Stimulated activated CD4-positive, alpha-beta T cell treated with anti-CD3 and anti-CD28 coated beads, Interleukin-1b, Interleukin-23, amount 100 ng/mL, for 1 hour (primary cell): ENCODE measurements at places on chromosomes 3 and 15.

GRCh38 chr3:57098418-57099310 is 38.2 kb downstream of the SPATA12 start:
- no peak for DNase-seq

- no peak for DNase-seq
Measured at GRCh38 chr15:26095710-26096330, 232.7 kb upstream of the ATP10A start.

DNA sequence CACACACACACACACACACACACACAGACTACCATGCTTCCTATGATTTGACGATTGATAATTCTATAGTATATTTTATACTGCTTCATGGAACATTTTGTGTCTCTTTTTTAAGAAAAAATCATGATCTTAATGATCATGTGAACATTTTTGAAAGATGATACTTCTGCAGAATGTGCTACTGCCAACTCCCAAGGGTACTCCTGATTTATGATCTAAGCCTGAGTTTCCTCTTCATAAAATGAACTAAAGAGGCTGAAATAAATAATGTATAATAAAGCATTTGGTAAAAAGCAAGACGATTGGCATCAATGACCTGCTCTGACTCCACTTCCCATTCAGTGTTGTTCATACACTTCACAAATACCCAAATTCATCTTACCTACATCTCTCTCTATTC is 333.8 kb upstream of the RBMS3 start:
- DNase-seq, result no peak

DNA sequence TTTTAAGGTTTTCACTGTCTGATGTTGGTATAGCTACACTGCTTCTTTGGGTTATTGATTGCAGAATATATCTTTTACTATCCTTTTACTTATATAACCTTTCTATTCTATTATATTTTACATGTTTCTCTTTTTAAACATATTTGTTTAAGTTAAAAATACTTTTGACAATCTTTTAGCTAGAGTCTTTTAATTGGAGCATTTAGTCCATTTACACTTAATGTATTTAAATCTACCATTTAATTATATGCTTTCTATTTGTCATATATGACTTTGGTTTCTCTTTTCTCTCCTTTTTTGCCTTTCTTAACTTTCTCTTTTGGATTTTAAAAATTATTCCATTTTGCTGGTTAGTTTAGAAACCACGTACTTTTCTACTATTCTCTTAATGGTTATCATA is 53.7 kb upstream of the PRR23C start:
- DNase-seq, result no peak

- DNase-seq, result no peak
Measured at GRCh38 chr15:69677403-69677802, 224.8 kb downstream of the RPLP1 start.

DNA sequence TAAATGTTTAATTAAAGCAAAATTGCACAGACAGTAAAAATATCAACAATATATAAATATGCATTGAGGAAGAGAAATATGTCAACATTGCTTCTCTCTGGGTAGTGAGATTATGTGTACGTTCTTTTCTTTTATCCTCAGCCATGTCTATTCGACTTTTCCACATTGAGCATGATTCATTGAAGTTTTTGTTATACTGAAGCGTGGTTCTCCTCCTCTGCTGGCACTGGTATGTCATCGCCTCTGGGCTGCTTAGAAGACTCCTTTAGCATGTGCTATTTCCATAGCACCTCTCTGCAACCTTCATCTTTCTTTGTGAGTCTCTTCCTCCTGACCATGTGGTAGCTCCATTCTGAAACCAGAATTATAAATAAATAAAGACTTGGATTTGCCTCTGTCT is 65.8 kb upstream of the AKAP13 start:
- no peak for DNase-seq

- no peak for DNase-seq
Measured at GRCh38 chr15:70763950-70764730, 782 bp upstream of the UACA start.

- no peak for DNase-seq
Measured at GRCh38 chr15:66860844-66861243, 158.8 kb downstream of the SMAD6 start.

- DNase-seq, result no peak
Measured at GRCh38 chr3:184315871-184316661, 1.7 kb downstream of the EIF4G1 start.

DNA sequence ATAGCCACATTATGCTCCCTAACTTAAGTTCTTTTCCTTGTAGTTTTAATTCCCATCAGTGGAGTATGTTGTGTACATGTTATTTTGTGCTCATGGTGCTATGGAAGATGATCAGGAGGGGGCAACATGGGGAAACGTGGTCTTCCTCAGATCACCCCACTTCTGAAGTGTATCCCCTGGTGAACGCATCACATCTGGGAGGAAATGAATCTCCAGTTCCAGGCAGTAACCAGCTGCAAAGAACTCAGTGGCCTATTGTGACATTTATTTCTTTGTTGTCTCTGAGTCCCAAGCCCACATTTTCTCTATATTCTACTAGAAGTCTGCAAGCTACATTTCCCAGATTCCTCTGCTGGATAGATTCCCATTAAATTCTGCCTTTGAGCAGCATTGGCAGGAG is 217.0 kb downstream of the SATB1 start:
- no peak for DNase-seq

DNA sequence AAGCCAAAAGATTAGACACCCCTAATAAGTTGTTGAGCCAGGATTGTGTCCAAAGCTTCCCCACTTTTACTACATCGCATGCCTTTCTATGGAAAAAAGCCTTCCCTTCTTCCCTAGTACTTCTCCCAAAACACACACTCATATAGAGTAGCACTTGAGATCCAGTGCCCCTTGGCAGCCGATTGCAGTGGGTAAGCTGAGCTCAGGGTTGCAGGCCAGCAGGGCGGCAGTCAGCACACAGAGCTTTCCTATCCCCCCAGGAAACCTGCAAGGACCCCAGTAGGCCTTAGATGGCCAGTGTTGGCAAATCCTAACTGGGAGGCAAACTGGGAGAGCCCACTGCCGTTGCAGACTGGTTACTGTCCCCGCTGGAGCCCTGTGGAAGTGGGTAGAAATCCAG is 75.7 kb upstream of the C15orf39 start:
- DNase-seq, result no peak

DNA sequence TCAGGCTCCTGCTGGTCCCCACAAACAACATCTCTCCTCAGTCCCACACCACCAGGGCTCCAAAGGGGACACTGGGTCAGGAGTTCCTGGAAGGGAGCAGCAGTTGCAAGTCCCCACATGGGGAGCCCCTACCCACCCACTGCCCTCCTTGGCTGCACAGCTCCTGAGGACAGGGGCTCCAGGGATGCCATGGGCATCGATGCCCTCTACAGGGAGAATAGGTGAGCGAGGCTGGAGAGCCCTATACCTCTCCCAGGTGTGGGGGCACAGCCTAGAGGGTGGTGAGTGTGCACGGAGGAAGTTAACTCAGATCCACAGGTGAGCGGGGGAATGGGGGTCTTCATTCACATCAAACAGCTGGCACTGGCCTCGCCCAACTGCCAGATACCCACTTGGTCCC is 141.2 kb upstream of the LINGO1 start:
- no peak for DNase-seq

GRCh38 chr15:28986108-28986507 is 100.3 kb downstream of the APBA2 start:
- DNase-seq, result no peak

DNA sequence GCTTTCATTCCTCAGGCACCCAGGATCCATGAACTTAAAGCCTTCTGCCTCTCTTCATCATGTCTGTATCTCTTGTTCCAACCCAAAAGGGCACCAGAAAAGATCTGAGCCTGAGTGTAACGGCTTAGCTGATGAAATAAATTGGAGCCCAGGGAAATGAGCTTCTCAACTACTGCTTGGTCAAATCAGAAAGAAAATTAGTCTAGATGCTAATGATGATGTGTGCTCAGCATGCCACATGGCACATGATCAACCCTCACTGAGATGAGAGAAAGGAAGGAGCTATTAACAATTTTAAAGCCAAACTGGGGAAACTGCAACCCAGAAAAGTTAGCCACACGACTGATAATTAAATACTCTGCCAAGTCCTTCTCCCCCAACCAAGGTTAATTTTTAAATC is 325.7 kb downstream of the CNTN3 start:
- DNase-seq, result no peak

DNA sequence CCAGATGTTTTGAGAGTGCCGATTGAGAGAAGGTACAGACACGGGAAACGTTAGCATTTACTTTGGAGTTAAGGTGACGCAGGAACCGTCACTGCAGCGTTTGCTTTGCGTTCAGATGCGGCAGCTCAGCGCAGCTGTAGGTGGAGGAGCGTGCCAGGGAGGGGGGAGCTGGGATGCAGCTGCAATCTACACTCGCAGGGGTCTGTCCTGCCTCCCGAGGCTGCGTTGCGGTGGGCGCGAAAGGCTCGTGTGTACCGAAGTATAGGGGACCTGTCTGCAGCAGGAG is 425 bp upstream of the FYTTD1 start:
- no peak for DNase-seq
